ENCODE measurements at places on chromosomes 13 and 19.
A peak's percentile ranks its signal among the peaks of the same experiment; 100 is the strongest.

DNA sequence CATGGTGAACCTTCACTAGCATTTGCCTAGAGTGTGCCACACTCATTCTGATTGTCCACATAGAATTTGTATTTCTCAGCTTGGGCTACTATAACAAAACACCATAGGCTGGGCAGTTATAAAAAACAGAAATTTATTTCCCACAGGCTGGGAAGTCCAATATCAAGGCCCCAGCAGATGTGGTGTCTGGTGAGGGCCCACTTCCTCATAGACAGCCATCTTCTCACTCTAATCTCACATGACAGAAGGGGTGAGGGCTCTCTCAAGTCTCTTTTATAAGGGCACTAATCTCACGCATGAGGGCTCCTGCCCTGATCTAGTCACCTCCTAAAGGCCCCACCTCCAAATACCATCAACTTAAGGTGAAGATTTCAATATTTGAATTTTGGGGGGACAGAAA is 53.6 kb downstream of the LRRC63 start:
- peaks cover 11% of the 10 kb centered on the region for H3K4me1 ChIP-seq
- no peaks in the 10 kb centered on the region for H3K36me3 ChIP-seq
- H3K27ac ChIP-seq, result no peak overlapping the region
- H3K27me3 ChIP-seq, result no peaks in the 10 kb centered on the region

DNA sequence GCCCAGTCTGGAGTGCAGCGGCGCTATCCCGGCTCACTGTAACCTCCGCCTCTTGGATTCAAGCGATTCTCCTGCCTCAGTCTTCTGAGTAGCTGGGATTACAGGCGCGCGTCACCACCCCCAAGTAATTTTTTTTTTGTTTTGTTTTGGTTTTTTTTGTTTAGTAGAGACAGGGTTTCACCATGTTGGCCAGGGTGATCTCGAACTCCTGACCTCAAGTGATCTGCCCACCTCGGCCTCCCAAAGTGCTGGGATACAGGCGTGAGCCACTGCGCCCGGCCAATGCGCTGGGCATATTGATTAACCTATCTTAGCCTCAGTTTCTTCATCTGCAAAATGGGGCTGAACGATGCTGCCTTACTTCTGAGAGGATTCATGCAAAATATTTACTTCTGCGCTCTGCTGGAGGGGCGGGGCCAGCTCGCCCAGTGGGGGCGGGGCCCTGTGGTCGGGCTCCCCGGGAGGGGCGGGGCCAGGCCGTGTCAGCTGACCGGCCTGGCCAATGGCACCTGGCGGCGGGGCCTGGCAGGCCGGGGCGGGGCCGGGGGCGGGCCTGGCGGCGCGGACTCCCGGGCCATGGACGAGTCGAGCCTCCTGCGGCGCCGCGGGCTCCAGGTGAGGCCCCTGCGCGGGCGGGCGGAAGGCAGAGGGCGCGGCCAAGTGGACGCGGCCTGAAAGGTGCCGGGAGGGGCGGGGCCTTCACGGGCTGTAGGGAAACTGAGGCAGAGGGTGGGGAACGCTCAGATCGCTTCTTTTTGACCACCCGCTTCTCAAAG is at the start of gene MAST3:
MAST3 (plus strand) TSS at position 562 of the 776 bp plus-strand sequence; CDS start at position 577, 15 bp downstream.
- peak within 1 kb of the TSS; percentile 51 for H3K4me3 ChIP-seq
- peaks cover 44% of the 10 kb centered on the region for H3K27me3 ChIP-seq
- peaks cover 7% of the 10 kb centered on the region for H3K4me1 ChIP-seq
- H3K36me3 ChIP-seq, result no peaks in the 10 kb centered on the region
- peak; percentile 63 for DNase-seq

DNA sequence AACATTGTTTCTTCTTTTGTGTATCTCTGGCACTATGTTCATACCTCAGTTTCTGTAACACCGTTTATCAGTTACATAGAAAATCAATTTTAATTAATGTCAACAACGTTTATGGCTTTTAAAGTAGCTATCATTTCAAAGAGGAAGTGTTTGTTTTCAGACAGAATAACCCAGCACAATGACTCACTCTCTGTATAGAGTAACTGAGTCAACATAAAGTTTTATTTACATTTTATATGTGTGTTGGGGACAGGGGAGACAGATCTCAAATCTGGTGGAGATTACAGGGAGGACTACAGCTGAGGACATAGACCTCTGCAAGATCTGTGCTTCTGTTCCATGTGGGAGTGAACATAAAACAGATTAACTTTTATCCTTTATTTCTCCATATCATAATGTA is 2590.1 kb downstream of the PCDH9 start:
- no peak overlapping the region for H3K27ac ChIP-seq
- H3K4me3 ChIP-seq, result no peak overlapping the region
- H3K4me1 ChIP-seq, result peaks cover 28% of the 10 kb centered on the region
- no peaks in the 10 kb centered on the region for H3K27me3 ChIP-seq

DNA sequence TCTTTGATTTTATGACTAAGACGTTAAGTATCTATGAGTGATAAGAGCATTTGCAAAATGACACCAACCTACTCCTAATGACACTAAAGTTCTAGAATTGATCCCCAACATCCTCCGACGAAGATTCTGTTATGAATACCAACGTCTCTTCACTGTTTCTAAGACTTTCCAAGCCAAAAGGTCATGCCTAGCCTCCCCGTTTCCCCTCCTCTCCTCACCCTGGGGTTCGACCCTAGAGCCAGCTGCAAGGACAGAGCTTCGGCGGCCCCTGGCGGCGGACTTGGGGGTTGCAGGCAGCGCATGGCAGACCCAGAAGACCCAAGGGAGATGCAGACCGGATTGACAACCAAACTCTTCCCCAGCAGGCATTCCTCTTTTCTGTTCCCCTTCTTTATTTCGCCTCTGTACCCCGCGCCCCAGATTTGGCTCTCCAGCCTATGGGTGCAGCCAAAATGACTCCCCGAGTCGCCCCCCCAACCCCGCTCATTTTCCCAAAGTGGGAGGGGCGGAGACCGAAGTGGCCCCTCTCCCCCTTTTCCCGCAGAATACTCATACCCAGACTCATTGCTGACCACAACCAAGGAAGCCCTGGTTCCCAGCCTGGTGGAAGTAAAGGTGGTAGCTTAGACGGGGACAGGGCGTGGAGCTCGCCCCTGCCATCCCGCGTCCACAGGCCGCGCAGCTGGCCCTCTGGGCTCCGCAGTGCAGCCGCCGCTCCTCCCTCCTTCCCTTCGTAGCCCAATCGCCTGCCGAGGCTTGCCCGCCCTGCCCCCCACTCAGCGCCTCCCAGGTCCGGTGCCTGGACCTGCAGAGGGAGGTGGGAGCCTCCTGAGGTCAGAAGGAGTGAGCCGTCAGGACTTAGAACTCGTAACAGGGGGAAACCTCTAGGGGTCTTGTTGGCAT is 4.1 kb upstream of the EML2 start:
- H3K4me3 ChIP-seq, result peak overlapping the region; percentile 66
- peaks cover 9% of the 10 kb centered on the region for H3K27me3 ChIP-seq
